Stimulated activated CD4-positive, alpha-beta T cell treated with anti-CD3 and anti-CD28 coated beads, Interleukin-15, amount 100 ng/mL, for 1 hour (primary cell): ENCODE measurements at places on chromosomes 2 and 18.
A peak's percentile ranks its signal among the peaks of the same experiment; 100 is the strongest.

- DNase-seq = no peak
Measured at GRCh38 chr2:57080035-57080434, 896.2 kb downstream of the CCDC85A start.

DNA sequence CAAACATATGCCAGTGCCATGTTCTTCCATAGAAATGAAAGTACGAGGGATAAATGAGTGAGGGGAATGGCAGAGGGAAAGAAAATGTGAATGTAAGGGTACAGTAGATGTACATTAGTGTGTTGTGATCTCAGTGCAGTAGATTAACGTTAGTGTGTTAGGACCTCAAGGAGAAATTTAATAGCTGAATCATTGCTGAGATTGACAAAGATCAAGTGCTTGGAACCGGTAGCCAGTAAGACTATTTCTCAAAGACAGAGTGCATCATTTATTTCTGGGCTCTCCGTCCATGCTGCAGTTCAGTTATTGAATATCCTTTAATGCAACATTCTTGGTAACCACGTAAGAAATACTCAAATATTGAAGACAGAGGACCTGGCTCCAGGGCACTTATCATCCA lies 246.0 kb downstream of the PTPRM start:
- no peak for DNase-seq

- no peak for DNase-seq
Measured at GRCh38 chr2:142180820-142181533, 50.2 kb upstream of the LRP1B start.

DNA sequence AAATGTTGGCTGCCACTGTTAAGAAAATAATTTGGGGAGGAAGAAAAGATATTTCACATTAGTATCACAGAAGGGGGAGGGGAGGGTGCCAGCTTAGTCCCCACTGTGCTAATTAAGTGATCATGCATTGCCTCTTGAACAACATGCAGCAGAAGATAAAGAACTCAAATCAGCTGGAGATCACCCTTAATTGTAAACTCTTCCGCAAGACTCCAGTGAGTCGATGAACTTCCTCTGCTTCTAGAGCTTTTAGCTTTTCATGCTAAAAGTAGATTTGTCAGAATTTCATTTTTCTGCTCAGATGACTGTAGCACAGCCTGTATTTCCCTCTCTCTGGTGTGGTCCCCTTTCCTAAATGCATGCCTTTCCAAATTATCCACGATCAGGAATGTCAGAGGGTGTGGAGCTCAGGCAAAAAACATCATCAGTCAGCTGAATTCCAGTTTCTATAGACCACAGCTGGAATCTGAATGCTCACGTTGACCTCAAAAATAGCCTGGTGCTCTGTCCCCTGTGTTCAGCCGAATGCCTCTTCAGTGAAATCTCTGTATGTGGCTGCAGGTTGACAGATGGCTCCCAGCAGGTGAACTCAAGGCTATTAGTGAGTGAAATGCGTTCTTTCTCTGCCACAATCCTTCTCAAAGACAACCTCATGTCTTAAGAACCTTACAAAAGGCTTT lies 156.8 kb upstream of the UNC80 start:
- DNase-seq = no peak

DNA sequence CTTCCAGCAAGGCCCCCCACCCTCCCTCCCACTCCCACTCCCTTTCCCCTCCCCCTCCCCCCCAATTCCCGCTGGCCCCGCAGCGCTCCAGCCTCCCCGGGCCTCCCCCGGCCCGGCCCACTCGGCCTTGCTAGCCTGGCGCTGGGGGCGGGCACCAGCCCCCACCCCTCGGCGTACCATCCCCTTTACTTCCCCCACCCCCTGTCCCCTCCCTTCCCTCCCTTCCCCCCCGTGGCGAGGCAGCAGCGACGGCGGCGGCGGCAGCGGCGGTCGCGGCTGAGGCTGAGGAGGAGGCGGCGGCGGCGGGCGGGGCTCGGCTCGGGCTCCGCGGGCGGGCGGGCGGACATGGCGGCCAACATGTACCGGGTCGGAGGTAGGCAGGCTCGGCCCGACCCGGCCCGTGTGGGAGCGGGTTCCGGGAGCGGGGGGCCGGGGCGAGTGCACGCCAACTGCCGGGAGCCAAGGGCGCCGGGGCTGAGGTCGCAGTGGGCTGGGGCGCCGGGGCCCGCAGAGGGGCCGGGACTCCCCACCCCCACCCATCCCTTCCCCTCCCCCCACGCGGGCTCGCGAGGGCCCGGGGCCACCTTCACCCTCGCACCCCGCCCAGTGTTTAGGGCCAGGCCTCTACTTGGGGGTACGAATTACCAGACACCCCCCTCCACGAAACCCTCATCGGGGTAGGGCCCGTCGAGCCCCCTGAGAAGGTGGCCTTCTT lies at the start of gene MTA3:
Gene MTA3 (plus strand): TSS at position 232 of the 715 bp plus-strand sequence. CDS start 114 bp downstream, at position 346.
- DNase-seq = peak; percentile 54

- no peak for DNase-seq
Measured at GRCh38 chr18:58042826-58043490, 1.1 kb upstream of the NEDD4L start.

DNA sequence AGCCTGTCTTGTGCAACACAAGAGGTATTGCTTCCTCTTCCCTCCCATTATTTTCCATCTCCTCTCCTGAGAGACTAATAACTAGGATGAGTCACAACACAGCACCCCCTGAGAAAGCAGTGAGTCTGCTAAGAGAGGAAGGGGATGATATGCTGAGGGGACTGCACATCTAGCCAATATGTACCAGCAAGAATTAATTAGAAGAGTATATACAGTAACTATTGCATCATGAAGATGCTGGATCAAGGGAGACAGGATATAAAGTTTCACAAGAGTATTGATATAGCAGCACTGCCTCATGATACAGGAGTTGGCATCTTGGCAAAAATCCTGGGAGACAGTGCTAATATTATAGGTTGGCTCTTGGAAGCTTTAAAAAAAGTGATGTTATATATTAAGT lies 289.9 kb upstream of the RBMS1 start:
- no peak for DNase-seq

DNA sequence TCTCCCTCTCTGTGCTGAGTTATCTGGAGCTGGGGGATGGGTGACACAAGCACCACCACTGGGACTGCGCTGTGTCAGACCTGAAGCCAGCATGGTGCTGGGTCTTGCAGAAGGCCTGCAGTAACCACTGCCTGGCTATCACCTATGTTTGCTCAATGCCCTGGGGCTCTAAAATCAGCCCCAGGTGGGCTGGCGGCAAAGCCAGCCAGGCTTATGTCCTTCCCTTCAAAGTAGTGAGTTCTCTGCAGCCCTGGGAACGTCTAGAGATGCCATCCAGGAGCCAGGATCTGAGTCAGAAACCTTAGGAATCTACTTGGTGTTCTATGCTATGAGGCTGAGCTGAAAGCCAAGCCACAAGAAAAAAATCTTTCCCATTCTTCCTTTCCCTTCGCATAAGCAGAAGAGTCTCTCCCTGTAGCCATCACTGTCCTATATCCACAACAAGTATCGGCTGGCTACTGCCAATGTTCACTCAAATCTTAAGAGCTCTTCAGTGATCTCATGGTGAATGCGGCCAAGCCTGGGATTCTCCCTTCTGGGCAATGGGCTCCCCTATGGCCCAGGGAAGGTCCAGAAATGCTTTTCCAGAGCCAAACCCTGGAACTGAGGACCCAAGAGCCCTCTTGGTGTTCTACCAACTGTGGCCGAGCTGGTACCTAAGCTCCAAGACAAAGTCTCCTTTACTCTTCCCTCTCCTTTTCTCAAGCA lies 248.7 kb downstream of the ZNF385B start:
- no peak for DNase-seq

GRCh38 chr2:237980751-237981150 lies 13.9 kb downstream of the UBE2F start:
- no peak for DNase-seq

- DNase-seq = no peak
Measured at GRCh38 chr2:24307961-24308360, 52.4 kb downstream of the ITSN2 start.

DNA sequence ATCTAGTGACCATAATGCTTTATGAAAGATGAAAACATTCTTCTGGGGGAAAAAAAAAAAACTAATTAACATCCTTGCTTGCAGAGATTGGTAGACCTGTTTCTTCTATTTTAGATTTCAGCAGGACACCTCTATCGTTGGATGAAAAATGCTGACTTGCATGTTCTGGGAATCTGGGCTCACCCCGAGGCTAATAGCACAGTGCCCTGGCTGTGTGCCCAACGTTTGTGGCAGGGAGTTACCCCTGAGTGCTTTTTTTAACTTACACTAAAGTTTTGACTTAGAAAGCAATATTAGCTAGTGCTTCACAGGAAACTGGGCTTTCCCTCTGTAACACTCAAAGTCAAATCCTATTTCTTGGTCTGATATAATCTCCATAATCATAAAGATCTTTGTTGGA lies 233.2 kb downstream of the SLC8A1 start:
- DNase-seq = no peak

- DNase-seq = no peak
Measured at GRCh38 chr2:76867854-76868253, 654.3 kb downstream of the LRRTM4 start.

DNA sequence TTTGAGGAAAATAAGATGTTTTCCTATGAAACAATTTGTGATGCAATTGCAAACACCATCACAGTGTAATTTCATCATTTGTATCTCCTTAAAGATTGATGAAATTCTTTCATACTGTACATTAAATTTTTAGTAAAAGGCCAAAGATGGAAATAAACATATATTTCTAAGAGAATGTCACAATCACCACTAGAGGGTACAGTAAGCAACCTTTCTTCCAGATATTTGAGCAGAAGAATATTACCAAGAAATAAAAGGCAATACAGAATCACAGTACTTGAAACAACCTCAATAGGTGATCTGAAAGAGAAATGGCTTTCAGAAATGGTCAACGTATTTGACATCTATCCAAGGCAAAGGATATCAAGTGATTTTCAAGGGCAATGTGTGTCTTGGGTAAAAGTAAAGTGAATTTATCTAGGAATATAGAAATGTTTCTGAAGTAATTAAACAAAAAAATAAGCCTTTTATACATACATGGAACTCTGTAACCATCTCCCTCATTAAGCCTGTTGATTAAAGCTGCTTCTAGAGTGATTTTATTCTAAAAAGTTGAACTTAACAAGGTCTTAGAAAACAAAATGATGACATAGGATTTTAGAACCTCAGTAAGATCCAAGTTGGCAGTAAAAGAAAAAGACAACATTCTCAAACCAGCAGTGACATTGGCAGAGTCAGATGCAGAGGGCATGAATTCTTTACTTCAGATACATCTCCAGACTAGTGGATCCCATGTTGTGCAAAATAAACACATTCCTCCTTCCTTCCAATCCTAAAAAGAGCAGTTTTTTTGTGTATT lies 90.3 kb upstream of the SESTD1 start:
- DNase-seq = no peak

GRCh38 chr2:166516712-166517303 lies 22.8 kb upstream of the SCN7A start:
- no peak for DNase-seq

GRCh38 chr2:63073994-63074393 lies 23.4 kb downstream of the OTX1 start:
- no peak for DNase-seq

GRCh38 chr2:14554849-14555545 lies 77.5 kb upstream of the LRATD1 start:
- no peak for DNase-seq

DNA sequence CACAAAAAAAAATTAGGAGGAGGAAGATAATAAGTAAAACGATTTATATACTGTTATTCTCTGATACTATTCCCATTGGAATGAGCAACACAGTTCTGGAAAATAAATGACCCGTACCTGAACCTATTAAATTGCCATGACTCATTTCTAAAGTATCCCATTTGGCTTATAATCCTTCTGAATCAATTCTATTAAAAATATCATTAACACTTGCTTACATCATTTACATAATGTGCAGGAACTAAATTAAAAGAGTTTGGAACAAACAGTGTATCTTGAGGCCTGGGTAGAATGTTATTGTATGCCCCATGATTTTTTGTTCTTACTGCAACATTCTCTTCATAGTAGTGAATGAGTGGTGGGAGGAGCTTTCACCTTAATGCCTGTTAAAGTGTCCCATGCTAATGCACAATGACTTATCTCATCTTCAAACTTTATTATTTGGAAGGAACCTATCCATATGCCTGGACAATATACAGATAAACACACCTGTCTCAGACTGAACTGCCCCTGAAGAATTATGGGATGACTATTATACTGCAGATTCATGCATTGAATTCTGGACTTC lies 549.9 kb upstream of the ACVR2A start:
- DNase-seq = no peak

DNA sequence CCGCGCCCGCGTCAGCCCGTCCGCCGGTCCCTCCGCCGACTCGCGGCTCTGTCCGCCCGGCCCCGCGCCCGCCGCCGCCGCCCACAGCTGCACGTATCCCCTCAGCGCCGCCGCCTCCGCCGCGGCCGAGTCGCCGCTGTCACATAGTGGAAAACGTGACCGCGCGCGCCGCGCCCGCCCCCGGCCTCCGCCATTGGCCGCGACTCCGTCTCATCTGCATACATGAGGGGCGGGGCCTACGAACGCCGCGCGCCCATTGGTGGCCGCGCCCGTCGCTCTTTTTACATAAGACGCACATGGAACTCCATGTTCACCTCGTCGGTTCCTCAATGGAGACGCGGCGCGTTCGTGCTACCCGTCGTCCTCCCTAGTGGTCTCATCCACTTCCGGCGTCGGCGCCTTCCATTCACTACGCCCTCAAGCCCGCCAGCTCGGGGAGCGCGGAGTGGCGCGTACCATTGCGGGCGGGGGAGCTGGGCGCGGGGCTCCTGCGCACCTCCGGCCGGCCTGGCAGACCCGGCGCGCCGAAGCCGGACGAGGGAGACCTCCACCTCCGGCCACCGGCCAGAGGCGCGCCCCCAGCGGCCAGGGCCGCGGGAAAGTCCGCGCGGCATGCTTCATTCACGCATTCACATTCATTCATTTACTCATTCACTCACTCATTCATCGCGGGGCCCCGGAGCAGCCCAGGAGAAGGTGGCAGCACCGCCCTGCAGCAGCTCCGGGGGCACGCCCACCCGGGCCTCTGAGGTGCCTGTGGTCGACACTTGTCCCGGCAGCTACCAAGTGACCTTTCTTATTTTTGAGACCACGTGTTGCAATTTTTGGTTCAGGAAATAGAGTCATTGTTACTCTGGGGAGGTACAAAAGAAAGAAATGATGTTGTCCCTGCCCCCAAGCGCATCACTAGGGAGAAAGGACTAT lies 502 bp upstream of the PER2 start:
- peak; percentile 96 for DNase-seq

DNA sequence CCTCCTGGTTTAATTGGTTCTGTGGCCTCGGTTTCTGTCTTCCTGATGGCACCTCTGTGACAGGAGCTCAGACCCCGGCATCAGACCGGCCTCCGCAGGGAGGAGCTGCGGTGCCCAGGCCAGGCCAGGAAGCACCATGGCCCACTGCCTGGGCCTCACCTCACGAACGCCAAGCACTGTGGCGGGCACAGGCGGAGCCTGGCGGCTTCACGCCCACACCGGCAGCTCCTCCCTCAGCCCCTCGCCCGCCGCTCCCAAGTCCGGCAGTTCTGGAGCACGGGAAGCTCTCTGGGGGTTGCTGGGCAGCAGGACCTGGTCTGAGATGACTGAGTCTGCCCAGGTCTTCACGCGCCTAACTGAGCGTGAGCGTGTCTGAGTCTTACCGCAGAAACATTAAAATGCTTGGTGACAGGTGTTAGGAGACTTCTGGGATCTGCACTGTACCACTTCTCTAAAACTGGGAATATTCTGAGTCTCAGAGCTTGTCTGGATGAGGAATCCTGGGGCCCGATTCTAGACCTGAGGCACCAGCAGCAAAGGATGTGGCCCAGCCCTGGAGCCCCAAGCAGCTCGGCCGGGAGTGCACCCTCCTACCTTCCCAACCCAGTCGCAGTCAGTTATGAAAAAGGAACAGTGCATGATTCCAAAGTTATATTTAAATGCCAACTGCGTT lies 21.9 kb downstream of the RTP5 start:
- no peak for DNase-seq
